ENCODE measurements at places on chromosomes 7 and 10. TPM values are rescaled to one million over a fixed set of nuclear protein-coding genes. Genes with fewer than 3 reads are reported as not detected.

GRCh38 chr10:81116990-81117389, 579.3 kb downstream of the SH2D4B start:
- no peak overlapping the region for H3K27ac ChIP-seq
- no peak for DNase-seq
- H3K27me3 ChIP-seq, result no peaks in the 10 kb centered on the region

DNA sequence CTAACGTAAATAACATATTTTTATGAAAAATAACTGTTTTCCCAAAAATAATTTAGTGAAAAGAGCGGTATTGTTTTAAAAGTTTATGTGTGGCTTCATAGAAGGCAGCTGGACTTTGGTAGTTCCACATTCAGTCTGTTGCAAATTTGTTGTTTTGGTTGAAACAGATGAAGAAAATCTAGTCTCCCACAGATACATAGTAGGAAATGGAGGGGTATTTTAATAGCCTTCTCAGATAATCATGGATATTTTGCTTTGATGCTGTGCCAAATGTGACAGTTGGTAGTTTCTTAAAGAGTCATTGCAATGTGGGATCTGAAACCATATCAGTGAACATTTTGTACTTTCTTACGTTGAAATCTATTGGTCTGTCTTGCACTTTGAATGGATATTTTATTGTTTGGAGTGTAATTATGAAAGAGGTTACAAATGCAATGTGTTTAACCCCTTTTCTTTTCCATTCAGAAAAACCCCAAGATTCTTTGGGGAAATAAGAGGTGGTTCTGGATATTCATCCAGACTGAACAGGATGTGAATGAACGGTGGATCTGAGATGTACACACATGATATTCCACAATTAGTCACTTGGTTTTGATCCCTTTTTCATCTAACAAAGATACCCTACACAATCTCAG, 10.4 kb downstream of the ZNF365 start:
- no peak overlapping the region for H3K27ac ChIP-seq
- H3K4me1 ChIP-seq, result no peaks in the 10 kb centered on the region
- no peak for DNase-seq

DNA sequence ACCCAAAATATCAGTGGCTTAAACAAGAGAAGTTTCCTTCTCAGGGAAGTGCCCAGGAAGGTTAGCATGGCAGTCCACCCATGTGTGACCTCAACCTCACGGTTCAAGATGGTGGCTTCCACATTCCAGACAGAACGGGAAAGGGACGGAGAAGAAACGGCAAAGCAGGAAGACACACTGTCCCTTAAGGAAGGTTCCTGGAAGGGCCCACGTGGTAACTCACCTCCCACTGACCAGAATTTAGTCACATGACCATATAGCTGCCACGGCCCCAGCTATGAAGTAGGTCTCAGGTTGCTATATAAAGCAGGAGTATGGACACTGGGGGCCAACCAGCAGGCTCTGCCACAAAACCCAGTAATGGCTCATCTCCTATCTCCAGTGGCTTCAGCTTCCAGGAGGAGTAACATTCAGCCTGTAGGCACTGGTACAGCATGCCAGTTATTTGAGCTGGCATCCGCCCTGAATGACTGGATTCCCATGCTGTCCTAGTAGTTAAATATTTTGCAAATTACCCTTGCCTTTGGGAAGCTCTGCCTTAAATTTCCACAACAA, 278.5 kb upstream of the KLF14 start:
- peak overlapping the region; percentile 59 for H3K27ac ChIP-seq
- no peak overlapping the region for H3K4me3 ChIP-seq
- no peaks in the 10 kb centered on the region for H3K27me3 ChIP-seq
- no peak for DNase-seq
- peaks cover 88% of the 10 kb centered on the region for H3K4me1 ChIP-seq
- peaks cover 3% of the 10 kb centered on the region for H3K36me3 ChIP-seq

DNA sequence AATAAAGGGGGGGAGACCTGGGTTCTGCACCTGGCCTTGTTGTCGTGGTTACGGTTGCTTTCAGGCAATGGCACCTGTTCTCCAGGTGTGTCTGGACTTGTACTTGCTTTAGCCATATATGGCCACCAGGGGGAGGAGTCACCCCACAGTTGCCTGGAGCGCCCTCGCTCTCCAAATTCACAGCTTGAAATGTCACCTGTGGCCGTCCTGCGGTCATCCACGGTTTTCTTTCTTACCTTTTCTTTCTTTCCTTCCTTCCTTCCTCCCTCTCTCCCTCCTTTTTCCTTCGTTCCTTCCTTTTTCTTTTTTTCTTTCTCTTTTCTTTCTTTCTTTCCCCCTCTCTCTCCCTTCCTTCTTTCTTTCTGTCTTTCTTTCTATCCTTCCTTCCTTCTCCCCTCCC, 157.2 kb upstream of the ZNF92 start:
- no peak overlapping the region for H3K27ac ChIP-seq
- H3K27me3 ChIP-seq, result peaks cover 4% of the 10 kb centered on the region
- H3K4me3 ChIP-seq, result no peak overlapping the region
- H3K36me3 ChIP-seq, result no peaks in the 10 kb centered on the region
- H3K4me1 ChIP-seq, result peaks cover 4% of the 10 kb centered on the region

- DNase-seq, result no peak
- H3K4me3 ChIP-seq, result no peak overlapping the region
- H3K27me3 ChIP-seq, result no peaks in the 10 kb centered on the region
- H3K4me1 ChIP-seq, result no peaks in the 10 kb centered on the region
- no peaks in the 10 kb centered on the region for H3K36me3 ChIP-seq
These were observed 67.9 kb downstream of the ADAM22 start for GRCh38 chr7:88001744-88002530.

DNA sequence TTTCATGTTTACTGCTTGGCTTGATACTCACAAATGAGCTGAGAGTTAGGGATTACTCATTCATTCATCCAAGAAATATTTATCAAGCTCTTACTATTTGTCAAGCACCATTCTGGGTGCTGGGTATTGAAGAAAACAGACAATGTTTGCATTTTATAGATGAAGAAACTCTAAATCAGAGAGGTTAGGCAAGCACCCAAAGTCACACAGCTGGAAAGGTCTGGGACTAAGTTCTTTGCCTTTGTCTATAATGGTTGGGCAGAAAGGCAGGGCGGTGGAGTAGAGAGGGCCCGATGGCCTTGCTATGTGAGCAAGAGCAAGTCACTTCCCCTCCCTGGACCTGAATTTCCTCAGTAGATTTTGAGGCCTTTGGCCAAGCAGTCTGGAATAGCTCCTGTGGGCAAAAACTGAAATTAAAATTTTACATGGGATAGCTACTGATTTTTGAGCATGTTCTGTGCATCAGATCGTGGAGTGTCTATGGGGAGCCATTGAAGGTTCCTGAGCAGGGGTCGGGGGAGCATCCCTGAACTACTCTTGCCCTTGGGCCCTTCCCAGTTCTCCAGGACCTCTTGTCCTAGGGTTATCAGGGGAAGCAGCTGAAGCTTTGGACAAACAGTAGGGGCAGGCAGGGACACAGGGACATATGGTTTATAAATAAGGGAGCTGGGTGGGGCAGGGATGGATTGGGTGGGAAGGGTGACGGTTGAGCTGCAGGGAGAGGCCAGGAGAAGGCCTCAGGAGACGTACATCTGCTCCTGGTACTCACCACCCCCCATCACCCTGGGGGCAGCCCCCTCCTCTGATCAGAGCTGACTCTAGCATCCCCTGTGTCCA, 23.3 kb downstream of the AQP1 start:
- no peaks in the 10 kb centered on the region for H3K36me3 ChIP-seq
- DNase-seq, result no peak
- peaks cover 24% of the 10 kb centered on the region for H3K27me3 ChIP-seq
- no peak overlapping the region for H3K27ac ChIP-seq
- no peaks in the 10 kb centered on the region for H3K4me1 ChIP-seq

GRCh38 chr7:150860291-150860977, 8.1 kb downstream of the AOC1 start:
- no peaks in the 10 kb centered on the region for H3K36me3 ChIP-seq
- H3K27ac ChIP-seq, result no peak overlapping the region
- H3K27me3 ChIP-seq, result peaks cover 46% of the 10 kb centered on the region
- no peak overlapping the region for H3K4me3 ChIP-seq
- H3K4me1 ChIP-seq, result no peaks in the 10 kb centered on the region

- H3K4me3 ChIP-seq, result no peak overlapping the region
- H3K4me1 ChIP-seq, result no peaks in the 10 kb centered on the region
- no peak for DNase-seq
- no peak overlapping the region for H3K27ac ChIP-seq
- peaks cover 21% of the 10 kb centered on the region for H3K27me3 ChIP-seq
- no peaks in the 10 kb centered on the region for H3K36me3 ChIP-seq
These were observed 14.5 kb downstream of the KLF14 start for GRCh38 chr7:130719541-130719940.

DNA sequence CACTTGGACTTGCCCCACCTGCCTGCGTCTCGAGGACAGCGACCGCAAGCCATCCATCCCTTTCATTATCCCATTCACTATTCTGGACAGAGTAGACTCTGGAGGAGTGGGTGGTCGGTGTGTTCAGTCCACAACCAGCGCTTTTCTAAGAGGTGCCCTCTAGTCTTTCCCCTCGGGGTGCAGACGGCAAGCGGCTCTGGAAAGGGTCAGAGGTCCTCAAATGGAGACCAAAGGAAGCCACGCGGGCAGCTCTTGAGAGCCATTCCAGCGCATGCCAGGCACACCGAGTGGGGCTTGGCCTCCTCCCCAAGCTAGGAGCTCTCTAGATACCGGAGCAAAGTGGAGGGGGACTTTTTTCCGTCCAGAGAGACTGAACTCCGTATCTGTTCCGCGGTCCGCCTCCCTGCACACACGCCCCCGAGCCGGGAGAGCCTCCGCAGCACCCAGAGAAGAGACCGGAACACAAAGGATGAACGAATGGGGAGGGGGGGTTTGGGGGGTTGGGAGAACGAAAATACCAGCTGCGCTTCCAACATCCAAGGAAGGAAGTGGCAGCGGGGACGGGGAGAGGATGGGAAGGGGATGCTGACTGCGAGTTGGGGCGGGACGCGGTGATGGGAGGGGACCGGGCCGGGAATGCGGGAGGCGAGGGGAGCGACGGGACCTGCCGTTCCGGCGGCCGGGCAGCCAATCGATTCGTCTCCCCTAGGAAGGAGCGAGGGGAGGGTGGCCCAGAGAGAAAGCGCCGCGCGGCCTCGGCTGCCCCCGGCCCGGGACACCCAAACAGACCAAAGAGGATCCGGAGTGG, 515 bp downstream of the GSDME start:
- H3K27ac ChIP-seq, result peak overlapping the region; percentile 70
- peaks cover 19% of the 10 kb centered on the region for H3K4me1 ChIP-seq
- peak overlapping the region; percentile 93 for H3K4me3 ChIP-seq
- no peaks in the 10 kb centered on the region for H3K36me3 ChIP-seq
- DNase-seq, result no peak

- H3K27me3 ChIP-seq, result no peaks in the 10 kb centered on the region
- H3K4me3 ChIP-seq, result peak overlapping the region; percentile 93
- H3K4me1 ChIP-seq, result peaks cover 45% of the 10 kb centered on the region
- no peaks in the 10 kb centered on the region for H3K36me3 ChIP-seq
- DNase-seq, result no peak
- no peak overlapping the region for H3K27ac ChIP-seq
These were observed 4.6 kb downstream of the LFNG start for GRCh38 chr7:2523941-2524807.

GRCh38 chr10:218798-219197, 83.5 kb downstream of the ZMYND11 start:
- no peaks in the 10 kb centered on the region for H3K36me3 ChIP-seq
- peaks cover 5% of the 10 kb centered on the region for H3K4me1 ChIP-seq
- no peak overlapping the region for H3K4me3 ChIP-seq
- no peak overlapping the region for H3K27ac ChIP-seq
- no peak for DNase-seq
- H3K27me3 ChIP-seq, result no peaks in the 10 kb centered on the region

DNA sequence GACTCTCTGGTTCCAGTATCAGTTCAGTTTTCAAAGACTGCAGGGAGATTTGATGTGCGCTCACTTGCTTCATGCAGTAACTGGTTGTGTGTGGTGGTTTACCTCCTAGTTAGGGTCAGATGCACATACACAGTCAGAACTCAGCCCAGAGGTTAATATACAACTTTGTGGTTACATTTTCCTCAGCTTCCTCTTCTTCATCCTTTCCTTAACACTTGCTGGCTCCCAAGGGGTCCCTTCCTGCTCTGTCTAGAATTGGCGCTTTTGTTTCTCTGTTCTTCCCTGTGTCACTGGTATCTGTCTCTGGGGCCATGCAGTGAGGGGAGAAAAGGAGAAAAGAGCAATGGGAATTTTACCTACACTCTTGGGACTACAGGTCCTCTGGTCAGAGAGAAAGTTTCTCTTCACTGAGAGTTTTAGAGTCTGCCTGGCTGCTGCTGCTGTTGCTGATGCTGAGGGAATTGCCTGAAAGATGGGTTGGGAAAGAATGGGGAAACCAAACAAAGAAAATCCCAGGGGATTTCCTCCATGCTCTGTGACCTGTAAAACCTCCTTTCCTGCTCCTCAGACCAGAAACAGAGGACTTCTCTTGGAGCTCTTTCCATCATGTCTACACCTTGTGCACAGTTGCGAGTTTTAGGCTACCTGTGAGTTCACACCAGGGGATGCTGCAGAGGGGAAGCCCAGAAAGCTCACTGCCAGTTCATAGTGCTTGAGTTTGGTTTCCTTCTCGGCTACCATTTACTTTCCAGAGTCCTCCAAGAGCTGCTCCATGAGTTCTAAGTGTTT, 74.6 kb downstream of the WDFY4 start:
- H3K27ac ChIP-seq, result peak overlapping the region; percentile 89
- H3K36me3 ChIP-seq, result peaks cover 29% of the 10 kb centered on the region
- no peak overlapping the region for H3K4me3 ChIP-seq

DNA sequence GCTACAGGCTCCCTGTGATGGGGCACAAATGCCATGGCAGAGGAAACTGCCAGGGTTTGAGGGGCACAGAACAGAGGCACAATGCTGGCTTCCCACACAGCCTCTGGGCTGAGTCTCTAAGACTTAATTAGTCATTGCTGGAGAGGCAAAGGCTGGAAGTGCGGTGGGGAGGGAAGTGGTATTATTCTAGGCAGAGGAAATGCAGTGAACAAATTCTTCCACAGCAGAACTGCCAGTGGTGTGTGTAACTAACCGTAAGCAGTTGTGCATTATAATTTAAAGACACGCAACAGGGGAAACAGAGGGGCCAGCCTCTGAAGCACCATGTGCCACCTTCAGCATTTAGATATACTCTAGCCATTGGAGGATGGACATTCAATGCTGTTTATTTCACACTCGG, 12.8 kb downstream of the ICA1 start:
- no peaks in the 10 kb centered on the region for H3K4me1 ChIP-seq
- no peaks in the 10 kb centered on the region for H3K36me3 ChIP-seq
- H3K27ac ChIP-seq, result no peak overlapping the region
- H3K27me3 ChIP-seq, result peaks cover 8% of the 10 kb centered on the region
- DNase-seq, result no peak

Gene RET
- not detected for polyA plus RNA-seq

Gene BCAP29
- 89.2 TPM for polyA plus RNA-seq

Gene SPDYE2
- polyA plus RNA-seq, result 0.55 TPM

Gene GIMAP7
- polyA plus RNA-seq, result 1.1 TPM

Gene HOXA5
- not detected for polyA plus RNA-seq

Gene NODAL
- polyA plus RNA-seq, result not detected

Gene ZP3
- polyA plus RNA-seq, result 4.6 TPM

Gene GFRA1
- not detected for polyA plus RNA-seq

Gene CPA2
- not detected for polyA plus RNA-seq

All from naive B cell (primary cell).